Activated CD4-positive, alpha-beta T cell treated with anti-CD3 and anti-CD28 coated beads for 48 hours (primary cell): ENCODE measurements at places on chromosomes 1 and 21.

DNA sequence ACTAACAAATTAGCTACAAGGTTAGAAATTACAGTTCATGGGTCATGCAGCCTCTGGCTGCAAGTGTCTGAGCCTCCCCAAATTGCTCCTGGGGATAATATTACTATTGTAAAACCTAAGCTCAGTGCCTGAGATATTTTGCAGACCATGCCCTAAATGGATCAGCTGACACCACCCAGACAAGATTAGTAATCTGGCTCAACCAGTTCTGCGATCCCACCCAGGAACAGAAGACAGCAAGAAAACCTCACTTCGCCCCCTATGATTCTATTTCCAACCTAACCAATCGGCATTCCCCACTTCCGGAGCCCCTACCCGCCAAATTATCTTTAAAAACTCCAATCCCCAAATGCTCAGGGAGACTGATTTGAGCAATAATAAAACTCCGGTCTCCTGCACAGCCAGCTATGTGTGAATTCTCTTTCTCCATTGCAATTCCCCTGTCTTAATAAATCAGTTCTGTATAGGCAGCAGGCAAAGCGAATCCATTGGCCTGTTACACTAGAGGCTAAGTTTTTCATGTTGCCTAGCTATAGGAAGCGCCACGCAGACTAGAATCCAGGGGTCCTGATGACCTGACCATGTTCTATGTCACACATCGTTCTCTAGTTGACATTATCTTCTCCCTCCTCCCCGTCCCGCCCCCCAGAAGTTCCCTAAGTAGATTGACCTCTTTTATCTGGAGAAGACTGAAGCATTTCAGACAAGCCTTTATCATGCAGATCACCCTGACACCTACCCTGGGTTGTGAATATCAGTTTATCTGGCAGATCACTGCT lies 22.4 kb upstream of the ZFYVE9 start:
- DNase-seq = no peak

DNA sequence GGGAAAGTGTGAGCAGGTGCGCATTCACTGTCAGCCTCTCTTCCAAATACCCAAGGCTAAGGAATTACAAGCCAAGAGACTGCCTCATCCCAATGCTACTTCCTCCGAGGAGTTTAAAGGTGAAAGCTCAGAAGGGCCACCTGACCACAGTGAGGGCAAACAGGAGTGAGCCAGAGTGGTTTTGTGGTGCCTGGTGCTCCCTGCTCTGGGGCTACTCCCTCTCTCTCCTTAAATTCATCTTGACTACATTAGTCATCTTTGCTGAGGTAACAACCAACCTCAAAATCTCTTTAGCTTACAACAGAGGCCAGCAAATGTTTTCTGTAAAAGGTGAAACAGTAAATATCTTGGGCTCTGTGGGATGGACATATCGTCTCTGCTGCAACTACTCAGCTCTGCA lies 14.2 kb upstream of the ZBTB8A start:
- no peak for DNase-seq

DNA sequence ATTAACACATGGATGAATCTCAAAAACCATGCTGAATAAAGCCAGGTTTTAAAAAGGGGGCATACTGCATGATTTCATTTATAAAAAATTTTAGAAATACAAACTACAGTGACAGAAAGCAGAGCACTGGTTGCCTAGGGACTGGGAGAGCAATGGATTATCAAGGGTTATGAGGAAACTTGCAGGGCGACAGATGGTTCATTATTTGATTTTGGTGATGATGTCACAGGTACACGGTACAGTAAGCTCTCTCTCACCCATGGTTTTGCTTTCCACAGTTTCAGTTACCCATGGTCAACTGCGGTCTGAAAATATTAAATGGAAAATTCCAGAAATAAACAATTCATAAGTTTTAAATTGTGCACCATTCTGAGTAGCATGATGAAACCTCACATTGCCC lies 14.1 kb downstream of the VAMP4 start:
- no peak for DNase-seq

- no peak for DNase-seq
Observed at GRCh38 chr1:80450711-80451110, 1350.0 kb upstream of the ADGRL2 start.

DNA sequence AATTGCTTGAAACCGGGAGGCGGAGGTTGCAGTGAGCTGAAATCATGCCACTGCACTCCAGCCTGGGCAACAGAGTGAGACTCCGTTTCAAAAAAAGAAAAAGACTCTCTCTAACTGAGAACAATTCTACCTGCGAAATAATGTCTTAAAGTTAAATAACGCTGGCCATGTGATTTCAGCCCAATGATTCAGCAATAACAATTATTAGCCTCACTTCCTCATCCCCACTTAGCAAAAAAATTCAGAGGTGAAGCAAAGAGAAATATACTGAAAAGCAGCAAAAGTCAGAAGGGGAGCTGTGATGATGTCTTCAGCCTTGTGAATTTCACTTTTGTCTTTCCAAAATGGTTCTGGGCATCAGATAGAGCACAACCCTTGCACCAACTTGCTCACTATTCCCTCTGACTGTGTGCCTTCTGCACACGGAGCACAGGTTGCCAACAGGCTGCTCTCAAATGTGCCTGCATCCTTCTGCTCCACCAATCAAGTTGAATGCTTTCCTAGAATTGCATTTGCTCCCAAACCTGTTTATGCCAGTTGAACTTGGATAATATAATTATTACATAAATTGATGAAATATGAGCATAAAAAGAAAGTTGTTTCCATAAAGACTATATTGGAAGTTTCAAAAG lies 79.8 kb upstream of the IPO9 start:
- DNase-seq = no peak
